ENCODE measurements at places on chromosomes 7 and 10.

DNA sequence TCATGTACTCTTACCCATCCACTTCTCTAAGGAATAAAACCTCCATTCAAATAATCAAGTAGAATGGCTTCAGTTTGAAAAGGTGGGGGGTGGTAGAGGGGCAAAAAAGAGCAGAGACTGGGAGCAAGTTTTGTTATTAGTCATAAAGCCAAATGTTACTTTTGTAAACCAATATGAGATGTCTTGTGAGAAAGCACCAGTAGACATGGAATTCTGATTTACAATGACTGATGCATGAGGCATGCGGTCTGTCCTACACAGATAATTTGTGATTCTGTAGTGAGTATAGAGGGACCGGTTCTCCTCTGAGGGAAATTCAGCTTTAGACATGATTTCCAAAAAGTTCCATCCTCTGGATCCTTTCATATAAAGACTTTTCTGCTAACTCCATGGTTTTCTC, 12.9 kb upstream of the ABCA13 start:
- DNase-seq = peak; percentile 52

DNA sequence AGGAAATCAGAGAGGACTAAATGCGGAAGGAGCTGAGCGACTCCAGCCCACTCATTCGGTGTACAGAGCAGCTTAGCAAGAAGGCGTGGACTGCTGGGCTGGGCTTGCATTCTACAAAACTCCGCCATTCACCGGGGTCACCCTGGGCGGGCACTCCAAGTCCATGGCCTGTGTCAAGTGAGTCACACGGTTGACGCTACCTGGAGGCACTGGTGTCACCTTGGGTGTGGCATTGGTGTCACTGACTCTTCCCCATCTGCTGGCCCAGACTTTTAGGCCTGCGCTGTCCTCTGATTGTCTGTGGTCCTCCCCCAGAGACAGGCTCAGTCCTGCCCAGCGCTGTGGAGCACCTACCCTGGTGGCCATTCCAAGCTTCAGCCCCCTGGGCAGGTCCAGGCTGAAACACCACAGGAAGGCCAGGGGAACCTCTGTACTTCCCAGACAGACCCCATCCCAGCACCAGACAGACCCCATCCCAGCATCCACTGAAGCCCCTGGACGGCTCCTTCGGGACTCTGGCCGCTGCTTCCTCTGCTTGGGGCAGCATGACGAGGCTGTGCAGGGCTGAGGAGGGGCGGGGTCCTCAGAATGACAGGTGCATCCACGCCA, 30.6 kb upstream of the CNPY1 start:
- no peak for DNase-seq

DNA sequence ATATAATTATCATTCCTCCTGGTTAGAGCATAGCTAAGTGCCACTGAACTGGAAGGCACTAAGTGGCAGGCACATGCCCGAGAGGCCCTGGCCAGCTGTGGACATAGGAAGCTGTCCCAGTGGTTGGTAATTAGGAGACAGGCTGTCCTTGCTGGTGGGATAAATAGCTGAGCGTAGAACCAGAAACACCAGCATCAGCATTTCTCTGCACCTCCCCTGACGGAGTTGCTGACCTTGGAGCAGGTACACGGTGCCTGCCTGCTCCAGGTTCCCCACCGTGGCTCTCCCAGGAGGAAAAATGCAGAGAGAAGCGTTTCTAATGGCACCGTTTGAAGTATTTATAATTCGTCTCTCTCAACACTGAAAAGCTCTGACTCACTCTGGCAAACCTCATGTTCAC, 5.6 kb upstream of the ABLIM1 start:
- DNase-seq = no peak

GRCh38 chr7:127758105-127758504, 106.1 kb downstream of the SND1 start:
- DNase-seq = no peak

DNA sequence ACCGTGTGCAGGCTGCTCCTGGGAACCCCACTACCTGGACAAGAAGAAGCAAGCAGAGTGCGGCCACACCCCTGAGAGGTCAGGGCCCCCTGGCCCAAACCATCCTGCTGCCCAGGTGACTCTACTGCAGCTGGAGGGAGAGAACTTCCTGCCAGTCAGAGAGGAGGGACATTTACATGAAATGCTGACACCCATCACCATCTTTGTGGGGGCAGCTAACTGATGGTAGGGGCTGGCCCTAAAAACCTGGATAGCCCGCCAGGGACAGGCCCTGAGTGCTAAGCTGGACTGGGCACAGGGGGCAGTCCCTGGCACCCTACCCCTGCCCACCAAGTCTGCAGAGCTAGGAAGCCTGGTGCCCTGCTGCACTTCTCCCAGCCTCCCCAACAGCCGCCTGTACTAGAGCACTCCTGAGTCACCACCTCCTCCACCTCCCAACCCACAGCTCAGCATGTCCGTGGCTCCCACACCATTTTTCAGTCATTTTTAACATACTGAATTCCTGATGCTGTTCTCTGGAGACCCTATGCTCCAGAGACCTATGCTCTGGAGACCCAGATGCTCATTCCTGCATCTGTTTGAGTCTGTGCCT, 27.5 kb downstream of the DPCD start:
- DNase-seq = no peak

- peak; percentile 11 for DNase-seq
Observed at GRCh38 chr7:69430384-69431021, 167.8 kb upstream of the AUTS2 start.

- no peak for DNase-seq
Observed at GRCh38 chr7:136912339-136912738, 43.9 kb downstream of the CHRM2 start.

DNA sequence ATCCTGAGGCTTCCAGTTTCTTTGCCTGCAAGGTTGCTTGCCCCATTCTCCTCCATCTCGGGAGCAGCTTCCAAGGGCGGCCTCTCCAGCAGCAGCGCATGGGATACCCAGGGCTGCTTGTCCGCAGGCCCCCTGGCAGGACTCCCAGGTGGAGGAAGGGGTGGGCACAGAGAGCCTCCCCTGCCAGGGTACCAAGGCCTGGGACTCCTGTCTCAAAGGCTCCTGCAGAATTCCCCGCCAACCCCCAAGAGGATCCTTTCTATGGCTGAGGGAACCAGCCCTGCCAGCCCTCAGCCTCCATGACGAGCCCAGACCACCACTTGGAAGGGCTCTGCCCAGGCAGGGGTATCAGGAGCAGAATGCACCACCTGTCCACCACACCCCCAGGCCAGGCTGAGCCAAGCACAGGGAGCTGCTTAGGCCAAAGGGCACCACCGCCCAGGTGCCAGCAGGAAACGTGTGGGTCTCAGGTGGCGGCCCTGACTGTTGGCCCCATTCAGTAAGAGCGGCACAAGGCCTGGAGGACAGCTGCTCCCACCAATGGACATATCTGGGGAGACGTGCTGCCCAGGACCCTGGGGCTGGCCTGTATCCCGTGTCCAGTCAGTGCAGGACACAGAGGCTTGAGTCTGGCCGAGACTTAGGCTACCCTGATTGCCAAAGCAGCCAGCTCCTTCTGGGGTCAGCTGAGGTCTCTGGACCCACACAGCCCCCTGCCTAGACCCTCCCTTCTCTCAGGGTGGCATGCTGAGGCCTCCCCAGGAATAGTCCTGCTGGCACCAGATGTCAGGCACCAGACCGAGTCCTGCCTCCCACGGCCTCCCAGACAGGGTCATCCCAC, 33.8 kb upstream of the INPP5A start:
- no peak for DNase-seq

- peak; percentile 87 for DNase-seq
Observed at GRCh38 chr7:16915405-16915804, 33.6 kb upstream of the AGR3 start.

DNA sequence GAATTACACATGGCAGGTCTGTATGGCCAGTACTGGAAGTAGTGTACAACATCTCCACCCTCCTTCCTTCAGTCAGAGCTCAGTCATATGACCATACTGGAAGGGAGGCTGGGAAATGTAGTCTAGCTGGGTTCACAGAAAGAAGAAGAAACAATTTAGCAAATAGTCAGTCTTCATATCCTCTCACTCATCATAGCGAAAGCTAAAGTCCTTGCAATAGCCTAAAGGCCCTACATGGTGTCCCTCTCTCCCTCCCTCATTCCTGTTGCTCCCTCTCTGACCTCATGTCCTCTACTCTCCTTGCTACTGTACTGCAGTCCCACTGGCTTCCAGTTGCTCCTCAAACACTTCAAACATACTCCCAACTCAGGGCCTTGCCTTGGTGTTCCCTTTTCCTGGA, 4.3 kb upstream of the CALU start:
- no peak for DNase-seq

- no peak for DNase-seq
Observed at GRCh38 chr10:13857451-13857850, 270.7 kb downstream of the PRPF18 start.

DNA sequence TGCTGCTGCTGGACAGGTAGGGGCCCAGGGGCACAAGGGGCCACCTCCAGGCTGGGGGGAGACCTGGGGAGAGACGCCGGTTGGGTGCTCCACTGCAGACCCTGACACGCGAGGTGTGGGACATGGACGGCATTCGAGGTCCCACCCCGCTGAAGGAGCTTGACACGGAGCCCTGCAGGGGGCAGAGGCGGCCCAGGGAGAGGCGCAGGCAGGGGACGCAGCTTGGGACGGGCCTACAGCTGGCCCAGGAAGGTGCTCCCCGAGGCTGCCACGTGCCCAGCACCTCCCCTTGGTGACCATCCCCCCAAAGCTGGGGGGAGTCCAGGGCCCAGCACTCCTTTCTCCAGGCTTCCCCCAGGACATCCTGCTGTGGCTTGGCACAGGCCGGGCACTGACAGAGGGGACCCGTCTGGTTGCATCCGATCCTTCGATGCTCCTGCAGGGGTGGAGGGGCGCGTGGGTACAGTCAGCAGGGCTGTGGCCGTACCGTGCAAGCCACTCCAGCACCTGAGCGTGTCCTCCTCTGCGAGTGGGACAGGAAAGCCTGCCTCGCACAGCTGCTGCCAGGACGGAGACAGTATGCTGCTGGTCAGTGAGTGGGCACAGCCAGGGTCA, 174.4 kb downstream of the ELFN1 start:
- no peak for DNase-seq

DNA sequence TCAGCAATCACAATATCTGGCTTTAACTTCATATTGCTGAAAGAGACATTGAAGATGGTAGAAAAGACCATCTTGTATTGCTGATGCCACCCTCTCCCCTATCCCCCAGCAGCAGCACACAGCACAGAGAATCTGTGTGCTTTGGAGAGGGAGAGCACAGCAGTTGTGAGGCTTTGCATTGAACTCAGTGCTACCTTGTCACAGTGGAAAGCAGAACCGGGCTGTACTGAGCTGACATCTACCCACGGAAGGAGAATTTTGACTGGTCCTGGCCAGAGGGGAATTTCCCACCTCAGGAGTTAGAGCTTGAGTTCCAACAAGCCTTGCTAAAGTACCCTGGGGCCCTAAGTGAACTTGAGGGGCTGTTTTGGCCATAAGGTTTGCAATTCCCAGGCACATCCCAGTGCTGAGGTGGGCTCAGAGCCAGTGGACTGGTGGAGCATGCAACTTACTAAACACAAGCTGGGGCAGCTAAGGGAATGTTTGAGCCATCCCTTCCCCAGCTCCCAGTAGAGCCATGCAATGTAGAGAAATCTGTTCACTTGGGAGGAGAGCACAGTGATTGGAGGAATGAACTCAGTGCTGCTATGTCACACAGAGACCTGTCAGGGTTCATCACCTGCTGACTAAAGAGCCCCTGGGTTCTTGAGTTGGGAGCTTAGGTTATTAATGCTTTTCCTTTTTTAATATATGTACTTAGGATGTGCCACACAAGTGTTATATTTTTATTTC, 62.1 kb downstream of the OR13A1 start:
- no peak for DNase-seq

DNA sequence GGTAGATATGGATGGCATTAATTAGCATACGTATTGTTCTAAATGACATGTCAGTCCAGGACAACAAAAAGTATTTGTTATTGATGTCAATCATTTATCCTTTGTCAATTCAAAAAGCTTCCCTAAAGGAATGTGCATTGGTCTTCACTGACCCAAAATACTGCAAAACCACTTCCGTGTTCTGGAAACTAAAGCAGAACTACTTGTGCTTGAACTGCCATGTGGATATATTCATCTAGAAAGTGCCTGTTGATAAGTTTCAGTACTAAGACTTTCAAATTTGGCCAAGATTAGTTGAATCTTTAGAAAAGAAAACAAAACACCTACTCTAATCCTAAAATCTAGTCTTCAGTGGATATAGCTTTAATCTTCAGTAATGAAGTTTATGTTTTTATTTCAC, 242.1 kb upstream of the PPP1R3A start:
- DNase-seq = no peak

- DNase-seq = no peak
Observed at GRCh38 chr10:20094226-20094976, 278.2 kb downstream of the PLXDC2 start.

DNA sequence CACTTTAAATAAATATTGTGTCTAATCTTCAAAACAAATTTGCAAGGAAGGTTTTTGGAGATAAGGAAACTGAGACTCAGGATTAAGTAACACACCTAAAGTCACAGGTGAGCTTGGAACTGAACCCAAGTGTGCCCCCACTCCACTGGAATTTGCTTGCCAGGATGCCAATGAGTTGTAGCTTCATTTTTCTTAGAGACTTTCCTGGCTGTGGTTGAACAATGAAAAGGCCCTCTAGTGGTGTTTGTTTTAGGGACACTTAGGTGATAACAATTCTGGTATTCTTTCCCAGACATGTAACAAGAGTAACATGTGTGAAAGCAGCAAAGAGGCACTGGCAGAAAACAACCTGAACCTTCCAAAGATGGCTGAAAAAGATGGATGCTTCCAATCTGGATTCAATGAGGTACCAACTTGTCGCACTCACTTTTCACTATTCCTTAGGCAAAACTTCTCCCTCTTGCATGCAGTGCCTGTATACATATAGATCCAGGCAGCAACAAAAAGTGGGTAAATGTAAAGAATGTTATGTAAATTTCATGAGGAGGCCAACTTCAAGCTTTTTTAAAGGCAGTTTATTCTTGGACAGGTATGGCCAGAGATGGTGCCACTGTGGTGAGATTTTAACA, 1.5 kb downstream of the IL6 start:
- peak; percentile 73 for DNase-seq

- peak; percentile 88 for DNase-seq
Observed at GRCh38 chr7:29494350-29494749, 69.3 kb upstream of the PRR15 start.

DNA sequence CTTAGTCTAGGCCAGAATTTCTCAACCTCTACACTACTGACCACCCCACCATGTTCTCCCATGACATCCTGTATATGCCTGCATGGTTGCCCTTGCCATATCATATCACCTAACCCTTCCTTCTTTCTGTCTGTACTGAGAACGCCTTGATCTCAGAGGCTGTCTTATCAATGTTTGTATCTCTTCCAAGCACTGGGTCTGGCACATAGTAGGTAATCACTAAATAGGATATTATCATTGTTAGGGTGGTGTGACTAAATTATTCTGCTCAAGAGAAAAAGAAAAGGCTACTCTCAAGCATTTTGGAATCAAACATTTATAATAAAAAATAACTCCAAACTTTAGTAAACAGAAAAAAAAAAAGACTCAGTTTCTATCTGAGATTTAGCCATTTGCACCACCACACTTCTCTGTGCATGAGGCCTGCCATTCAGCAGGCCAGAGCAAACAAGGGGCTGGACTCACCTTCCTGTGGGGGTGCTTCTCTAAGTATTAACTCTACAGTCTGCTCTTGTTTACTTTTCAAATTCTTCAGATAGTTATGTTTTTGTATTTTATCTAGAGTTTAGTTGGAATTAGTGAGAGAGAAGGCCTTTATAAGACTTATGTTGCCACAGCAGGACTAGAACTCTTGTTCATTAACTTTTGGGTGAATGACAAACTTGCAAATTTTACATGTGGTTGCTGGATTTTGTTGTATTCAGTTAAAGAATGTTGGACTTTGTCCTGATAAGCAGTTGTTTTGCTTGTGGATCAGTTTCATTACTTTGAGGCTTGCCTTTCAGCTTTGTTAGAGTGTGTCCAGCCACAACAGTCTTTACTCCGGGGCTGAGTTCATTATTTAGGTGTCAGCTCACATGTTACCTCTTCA, 5.4 kb downstream of the AGBL3 start:
- no peak for DNase-seq

Data from AG10803 (cell line).